Neural progenitor cell (in vitro differentiated cells): ENCODE measurements at places on chromosomes 12 and 14. TPM values are rescaled to one million over a fixed set of nuclear protein-coding genes. Genes with fewer than 3 reads are reported as not detected.

DNA sequence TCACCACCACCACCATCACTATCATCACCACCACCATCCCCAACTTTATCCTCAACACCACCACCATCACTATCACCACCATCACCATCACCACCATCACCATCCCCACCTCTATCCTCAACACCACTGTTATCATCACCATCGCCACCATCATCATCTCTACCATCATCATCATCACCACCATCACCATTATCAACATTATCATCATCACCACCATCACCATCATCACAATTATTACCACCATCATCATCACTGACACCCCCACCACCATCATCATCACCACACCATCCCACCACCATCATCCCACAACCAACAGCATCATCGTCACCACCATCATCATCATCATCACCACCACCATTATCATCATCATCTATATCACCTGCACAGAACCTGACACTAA, 188.4 kb upstream of the PWP1 start:
- no peak for DNase-seq

Gene AQP6
- total RNA-seq, result 0.12 TPM in 1 of 2 replicates, not detected in the other

Gene IFI27L1
- 10.8 and 19.9 TPM in 2 replicates for total RNA-seq

DNA sequence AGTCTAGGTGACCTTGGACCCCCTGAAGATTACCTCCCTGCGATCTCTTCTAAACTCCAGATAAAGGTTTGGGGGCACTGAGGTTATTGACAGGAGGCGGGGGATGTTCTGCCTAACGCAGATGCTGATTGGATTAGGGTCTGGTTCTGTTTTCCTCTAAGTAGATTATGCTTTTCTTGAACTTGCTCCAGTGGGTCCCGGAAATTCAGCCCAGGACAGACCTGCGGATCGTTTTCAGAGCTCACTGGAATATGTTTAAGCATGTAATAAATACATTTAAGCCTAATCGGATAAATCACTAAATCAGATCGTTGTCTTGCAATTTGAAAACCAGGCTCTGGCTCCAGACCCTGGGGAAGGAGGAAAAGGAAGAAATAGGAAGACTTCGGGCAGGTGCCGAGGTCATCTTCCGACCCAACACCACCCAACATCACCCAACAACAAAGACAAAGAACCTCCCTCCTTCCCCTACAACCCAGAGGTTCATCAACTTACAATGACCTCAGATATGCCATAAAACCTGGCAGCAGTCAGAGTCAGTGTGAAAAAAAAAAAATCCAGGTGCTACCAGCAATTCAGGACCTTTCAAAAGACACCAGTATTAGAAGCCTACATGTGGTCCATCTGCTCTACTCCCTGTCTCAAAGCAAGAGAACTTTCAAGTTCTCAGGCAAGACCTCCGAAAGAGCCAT, 148.4 kb downstream of the KSR2 start:
- DNase-seq, result peak; percentile 15

Gene SIX6
- total RNA-seq, result 1.4 and 1.7 TPM in 2 replicates

DNA sequence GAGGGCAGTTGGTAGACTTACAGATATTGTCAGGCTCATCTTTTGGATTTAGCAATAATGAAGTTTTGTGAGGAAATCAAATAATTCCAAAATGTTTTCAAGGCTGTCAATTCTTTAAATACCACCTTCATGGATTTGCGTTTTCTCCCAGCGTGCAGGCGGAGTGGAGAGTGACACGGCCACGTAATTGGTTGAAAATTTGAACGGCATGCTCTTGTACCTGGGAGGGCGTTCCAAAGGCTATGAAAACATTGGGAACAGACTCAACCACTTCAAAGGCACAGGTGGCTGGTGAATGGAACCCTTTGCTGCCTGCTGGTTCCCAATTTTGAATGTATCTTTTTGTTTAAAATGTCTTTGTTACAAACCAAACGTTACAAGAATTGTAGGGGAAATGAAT, 12.4 kb downstream of the SMIM41 start:
- no peak for DNase-seq

DNA sequence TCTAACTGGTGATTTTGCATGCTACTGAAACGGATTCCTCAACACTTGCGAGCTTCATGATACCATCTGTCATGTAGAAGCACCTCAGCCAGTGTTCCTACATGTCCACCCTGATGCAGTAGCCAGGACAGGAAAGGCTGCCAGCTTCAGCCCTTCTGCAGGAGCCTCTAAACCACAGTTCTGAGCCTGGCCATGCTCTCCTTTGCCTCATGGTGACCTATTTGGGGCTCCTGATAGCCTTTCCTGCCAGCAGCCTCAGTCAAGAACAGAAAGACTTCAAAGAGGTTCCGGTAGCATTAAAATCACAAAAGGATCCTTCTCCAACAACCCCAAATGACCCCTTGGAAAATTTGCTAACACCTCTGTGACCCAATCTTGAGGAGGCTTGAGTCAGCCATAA, 96.0 kb downstream of the CNTN1 start:
- DNase-seq, result no peak

- no peak for DNase-seq
Observed at GRCh38 chr14:95217391-95217900, 60.1 kb upstream of the DICER1 start.

Gene TAS2R46
- 1.9 and 3.5 TPM in 2 replicates for total RNA-seq

Gene RARG
- total RNA-seq, result 17.0 and 30.9 TPM in 2 replicates

DNA sequence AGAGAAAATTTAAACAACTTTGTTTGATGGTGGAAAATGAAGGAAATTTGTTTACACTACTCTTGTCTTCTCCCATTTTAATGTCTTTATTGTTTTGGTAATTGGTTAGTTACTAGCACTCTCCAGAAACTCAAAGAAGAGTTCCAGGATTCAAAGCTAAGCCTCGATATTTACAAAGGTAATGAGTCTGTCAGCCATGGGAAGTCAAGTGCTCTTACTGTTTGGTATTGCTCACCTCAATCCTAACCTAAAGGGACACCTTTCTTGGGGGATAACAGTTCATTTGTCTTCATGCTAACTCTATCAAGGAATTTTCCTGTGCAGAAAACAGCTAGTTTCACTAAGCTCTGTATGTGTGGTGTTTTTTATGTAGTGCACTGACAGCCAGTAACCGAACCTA, 222.9 kb upstream of the LMO3 start:
- DNase-seq, result no peak

DNA sequence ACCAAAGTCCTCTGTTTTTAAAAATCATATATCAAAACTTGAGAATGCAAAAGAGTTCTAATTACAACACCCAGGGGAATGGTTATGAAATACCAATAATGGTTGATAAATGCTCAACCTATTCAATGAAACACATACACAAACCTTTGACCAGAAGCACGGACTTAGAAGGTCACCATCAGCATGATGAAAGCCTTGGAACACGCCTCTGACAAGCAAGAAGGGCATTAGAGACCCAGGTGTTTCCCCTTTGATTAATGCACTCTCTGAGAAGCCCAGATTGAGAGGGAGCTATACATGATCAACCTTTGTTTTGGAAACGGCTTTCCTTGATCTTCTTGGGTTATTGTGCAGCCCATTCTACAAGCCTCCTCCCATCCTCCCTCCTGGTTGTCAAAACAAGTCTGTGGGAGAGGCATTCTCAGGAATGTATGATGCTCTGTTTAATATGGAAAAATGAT, 69.0 kb downstream of the ZFP36L1 start:
- DNase-seq, result no peak

Gene NR4A1
- 8.2 and 13.0 TPM in 2 replicates for total RNA-seq

GRCh38 chr12:93622485-93622884, 50.0 kb downstream of the SOCS2 start:
- DNase-seq, result no peak

DNA sequence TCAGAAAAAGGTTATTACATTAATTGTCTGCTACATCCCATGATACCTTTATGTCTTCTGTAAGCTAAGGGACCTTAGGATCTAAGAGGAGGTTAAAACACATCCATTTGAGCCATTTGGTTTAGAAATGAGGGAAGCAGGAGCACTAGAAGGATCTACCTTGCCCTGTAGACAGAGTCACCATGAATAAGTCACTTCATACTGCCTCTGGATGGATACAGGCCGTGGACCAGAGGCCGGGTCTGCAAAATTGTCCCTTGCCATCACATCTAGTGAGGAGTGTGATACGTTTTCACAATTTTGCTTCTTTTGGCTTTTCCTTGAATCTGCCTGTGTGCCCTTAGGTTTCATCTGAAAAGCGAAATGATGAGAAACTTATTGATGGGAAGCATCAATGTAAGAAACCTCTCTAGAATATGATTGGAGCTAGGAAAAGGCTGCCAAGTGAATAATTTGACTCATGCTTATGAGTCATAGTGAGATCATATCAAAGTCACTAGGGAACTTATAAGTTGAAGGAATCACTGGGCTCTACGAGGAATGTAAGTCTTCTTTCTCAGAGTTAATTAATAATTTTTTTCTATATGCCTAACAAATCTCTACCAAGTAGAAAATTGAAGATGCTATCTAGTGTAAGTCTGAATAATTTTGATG, 10.8 kb downstream of the GLRX5 start:
- no peak for DNase-seq

DNA sequence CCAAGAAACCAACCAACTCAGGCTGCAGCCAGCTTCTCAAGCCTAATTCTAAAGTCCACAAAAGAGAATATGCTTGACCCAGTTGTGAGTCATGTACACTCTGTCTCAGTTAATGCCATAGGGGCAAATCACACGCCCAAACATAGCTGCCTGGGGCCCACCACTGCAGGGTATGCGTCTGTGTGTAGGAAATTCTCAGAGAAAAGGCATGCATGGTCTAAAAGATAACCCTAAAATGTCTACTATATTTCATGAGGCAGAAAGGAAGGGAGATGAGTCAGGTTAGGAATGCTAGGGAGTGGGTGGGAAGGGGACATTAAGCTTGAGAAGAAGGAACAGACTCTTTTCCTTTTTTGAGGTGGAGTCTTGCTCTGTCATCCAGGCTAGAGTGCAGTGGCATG, 22.3 kb upstream of the SPTLC2 start:
- DNase-seq, result no peak

- DNase-seq, result no peak
Observed at GRCh38 chr12:87315-87714, 20.7 kb downstream of the IQSEC3 start.

DNA sequence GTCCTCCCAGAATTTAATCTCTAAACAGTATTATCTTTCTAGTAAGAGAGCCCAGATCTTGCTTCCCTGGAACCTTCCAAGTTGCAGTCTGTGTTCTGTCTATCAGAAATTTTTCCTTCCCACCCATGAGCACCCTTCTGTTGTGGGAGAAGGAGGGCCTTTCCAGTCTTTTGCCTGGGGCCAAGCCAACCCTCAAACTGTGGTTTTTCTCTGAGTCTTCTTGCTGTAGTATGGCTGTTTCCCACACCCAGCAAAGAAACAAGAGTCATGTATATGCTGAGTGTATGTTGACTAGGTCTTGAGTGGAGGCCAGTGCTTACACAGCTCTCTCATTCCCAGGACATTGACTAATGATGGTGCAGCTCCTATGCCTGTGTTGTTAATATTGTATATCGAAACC, 104.5 kb downstream of the TGFB3 start:
- no peak for DNase-seq

DNA sequence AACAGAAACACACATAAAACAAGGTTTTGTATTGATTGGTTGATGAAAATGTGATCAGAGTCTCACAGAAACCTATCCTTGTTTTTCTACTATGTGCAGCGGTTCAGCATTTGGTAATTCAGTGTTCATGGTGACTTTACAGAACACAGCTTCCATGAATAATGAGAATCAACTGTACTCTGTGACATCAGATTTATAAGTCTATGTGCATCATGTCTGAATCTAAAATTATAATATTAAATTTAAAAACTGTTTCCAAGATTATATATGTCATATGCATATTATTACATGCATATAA, 104.3 kb downstream of the SLC16A7 start:
- no peak for DNase-seq

DNA sequence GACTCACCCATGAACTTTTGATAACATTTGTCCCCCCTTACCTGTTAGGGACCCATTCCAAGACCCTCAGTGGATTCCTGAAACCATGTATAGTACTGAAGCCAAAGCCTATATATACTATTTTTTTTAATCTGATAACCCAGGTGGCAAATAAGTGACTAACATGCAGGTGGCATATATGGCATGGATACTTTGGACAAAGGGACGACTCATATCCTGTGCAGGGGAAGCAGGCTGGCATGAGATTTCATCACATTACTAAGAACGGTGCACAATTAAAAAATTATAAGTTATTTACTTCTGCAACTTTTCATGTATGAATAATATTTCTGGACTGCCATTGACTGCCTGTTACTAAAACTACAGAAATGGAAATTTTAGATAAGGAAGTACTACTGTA, 880.1 kb upstream of the FBXO33 start:
- no peak for DNase-seq

DNA sequence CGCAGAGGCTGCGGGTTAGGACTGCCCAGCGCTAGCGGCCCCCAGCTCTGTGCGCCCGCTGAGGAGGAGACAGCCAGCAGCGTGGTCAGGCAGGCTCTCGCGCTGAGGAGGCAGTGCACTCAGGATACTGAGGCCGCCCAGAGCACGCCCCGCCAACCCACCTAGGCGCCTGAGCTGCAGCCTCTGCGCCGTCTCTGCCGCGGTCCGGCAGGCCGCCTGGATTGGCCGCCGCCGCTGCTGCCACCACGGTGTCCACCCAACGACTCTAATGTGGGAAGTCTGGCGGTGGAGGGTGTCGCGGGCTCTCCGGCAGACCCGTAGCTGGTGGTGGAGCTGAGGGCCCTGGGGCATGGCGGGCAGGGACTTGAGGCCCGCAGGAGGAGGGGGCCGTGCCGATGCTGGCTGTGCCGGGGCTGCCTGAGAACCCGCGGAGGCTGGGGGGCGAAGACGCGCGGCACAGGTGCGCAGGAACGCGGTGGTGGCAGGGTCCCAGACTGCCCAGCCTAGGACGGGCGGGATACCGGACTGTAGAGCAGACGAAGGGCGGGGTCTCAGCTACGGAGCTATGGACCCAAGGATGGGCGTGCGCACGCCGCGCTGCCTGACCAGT, 69.9 kb downstream of the ASCL4 start:
- DNase-seq, result peak; percentile 75

Gene KLRF1
- total RNA-seq, result not detected in 2 replicates

DNA sequence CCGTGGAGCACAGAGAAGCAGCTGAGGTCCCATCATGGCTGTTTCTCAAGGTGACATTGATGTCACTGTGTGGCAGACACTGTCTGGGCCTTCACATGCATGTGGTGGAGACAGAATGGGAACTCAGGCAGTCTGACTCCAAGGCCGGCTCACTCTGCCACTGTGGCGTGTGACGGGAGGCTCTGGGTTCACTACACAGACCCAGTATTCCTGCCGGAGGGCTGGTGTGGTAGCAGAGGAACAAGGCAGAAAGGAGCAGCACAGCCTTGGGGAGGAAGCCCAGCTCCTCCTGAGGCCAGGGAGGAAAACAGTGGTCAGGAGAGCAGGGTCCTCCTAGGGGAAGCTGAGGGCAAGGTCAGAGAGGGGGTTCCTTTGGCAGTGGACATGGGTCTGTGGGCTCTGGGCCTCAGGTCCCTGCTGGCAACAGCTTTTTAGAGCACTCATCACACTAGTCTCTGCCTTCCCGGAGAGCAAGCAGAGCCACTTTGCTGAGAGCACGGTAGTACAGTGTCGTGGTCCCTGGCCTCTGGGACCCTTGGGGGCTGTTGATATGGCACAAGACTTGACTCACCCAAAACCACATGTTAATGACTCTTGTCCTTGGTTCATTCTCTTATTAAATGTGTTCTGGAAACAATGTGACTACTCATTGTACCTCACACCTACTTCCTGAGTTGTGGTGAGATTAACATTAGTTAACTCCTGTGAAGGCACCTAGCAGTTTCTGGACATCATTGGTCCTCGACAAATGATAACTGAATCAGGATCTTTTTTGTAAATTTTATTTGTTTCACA, 21.3 kb downstream of the DCAF4 start:
- DNase-seq, result no peak

GRCh38 chr14:101492716-101493115, 68.6 kb upstream of the DIO3 start:
- DNase-seq, result no peak
